ENCODE measurements at places on chromosomes 13 and 19. TPM values are rescaled to one million over a fixed set of nuclear protein-coding genes. Genes with fewer than 3 reads are reported as not detected.

Gene C19orf67
- 0.19 TPM for total RNA-seq

Gene ZNF829
- total RNA-seq: 1.8 TPM

Gene MPND
- total RNA-seq: 38.0 TPM

DNA sequence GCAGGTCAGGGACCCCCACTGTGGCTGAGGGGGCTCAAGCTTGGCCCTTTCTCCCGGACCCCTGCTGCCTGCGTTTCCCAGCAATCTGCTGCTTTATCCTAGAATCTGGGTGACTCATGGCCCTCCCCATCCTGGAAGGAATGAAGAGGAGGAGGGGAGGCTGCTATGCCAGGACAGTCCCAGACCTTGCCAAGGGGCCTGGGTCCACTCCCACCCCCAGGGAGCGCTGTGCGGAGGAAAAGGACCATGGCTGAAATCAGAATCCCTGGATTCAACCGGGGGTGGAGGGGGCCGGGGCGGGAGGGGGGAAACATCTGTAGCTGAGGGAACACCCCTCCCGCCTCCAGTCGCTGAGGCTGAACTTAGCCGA is 20.5 kb downstream of the ZNF114 start:
- no peak for DNase-seq

DNA sequence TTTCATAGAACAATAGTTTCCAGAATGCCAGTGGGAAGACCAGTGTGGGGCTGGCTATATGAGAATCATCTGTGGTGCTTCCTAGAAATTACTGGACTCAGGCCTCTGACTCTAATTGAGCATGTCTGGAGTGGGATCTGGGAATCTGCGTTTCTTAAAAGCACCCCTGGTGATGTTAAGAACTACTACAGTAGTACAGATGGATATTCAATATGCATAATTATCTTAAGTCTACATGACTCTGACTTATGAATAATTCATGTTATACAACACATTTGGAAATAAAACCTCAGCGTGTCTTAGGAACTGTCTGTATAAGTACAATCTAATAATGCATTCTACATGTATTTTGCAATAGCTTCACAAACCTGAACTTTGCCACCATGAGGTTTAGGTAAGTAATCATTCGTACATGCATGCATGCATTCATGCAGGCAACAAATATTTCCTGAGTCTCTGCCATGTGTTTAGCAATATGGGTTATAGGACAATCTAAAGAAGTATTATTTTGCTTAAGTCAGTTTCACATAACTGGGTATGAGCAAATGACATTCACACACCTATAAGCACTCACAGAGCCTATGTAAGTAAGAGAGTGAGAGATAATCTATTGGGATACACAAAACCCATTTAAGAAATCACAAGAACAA is 62.0 kb downstream of the EPSTI1 start:
- DNase-seq: no peak

DNA sequence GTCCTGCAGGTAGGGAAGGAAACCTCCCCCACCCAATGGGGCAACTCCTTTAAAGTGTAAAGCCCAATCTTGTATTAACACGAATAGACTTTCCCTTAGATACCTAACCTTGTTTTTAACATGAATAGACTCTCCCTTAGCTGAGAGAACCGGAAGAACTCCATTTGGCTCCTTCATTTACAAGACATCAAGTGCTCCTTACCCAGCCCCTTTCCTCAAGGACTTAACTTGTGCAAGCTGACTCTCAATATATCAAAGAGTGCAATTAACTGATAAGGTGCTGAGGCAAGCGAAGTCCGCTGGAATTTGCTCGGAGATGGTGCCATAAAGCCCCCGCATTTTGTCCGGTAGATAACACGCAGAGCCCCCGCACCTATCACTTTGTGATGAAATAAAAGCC is 9.9 kb upstream of the ZNF90 start:
- no peak for DNase-seq

All from colonic mucosa (tissue), 4 donors.